ENCODE measurements at places on chromosomes 2 and 18.

- DNase-seq, result no peak
- H3K4me3 ChIP-seq, result no peak overlapping the region
- H3K36me3 ChIP-seq, result no peaks in the 10 kb centered on the region
- H3K27me3 ChIP-seq, result no peaks in the 10 kb centered on the region
- H3K4me1 ChIP-seq, result no peaks in the 10 kb centered on the region
- no peak overlapping the region for H3K27ac ChIP-seq
These were observed 16.0 kb downstream of the LRRTM1 start for GRCh38 chr2:80288576-80288975.

GRCh38 chr2:215833531-215834162, 179.7 kb downstream of the MREG start:
- H3K27me3 ChIP-seq, result no peaks in the 10 kb centered on the region
- DNase-seq, result peak; percentile 34
- no peaks in the 10 kb centered on the region for H3K36me3 ChIP-seq
- no peak overlapping the region for H3K4me3 ChIP-seq

DNA sequence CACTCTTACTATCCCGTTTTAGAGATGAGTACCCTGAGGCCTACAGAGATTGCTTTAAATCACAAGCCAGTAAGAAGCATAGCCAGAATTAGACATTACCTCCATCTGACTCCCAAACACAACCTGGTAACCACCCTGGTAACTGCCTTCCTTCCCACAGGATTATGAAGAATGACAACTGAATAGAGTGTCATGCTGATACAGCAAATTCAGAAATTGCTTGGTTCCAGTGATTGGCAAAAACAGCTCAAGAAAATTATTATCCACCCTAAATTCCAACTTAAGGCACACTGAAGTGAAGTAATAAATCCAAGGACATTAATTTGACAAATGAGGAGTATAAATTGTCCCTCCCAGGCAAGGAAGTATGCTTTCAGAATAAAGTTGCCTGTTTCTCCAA, 195.8 kb upstream of the RBMS1 start:
- H3K36me3 ChIP-seq, result no peaks in the 10 kb centered on the region
- no peaks in the 10 kb centered on the region for H3K4me1 ChIP-seq
- H3K4me3 ChIP-seq, result no peak overlapping the region
- DNase-seq, result no peak
- H3K27me3 ChIP-seq, result no peaks in the 10 kb centered on the region
- H3K27ac ChIP-seq, result no peak overlapping the region

DNA sequence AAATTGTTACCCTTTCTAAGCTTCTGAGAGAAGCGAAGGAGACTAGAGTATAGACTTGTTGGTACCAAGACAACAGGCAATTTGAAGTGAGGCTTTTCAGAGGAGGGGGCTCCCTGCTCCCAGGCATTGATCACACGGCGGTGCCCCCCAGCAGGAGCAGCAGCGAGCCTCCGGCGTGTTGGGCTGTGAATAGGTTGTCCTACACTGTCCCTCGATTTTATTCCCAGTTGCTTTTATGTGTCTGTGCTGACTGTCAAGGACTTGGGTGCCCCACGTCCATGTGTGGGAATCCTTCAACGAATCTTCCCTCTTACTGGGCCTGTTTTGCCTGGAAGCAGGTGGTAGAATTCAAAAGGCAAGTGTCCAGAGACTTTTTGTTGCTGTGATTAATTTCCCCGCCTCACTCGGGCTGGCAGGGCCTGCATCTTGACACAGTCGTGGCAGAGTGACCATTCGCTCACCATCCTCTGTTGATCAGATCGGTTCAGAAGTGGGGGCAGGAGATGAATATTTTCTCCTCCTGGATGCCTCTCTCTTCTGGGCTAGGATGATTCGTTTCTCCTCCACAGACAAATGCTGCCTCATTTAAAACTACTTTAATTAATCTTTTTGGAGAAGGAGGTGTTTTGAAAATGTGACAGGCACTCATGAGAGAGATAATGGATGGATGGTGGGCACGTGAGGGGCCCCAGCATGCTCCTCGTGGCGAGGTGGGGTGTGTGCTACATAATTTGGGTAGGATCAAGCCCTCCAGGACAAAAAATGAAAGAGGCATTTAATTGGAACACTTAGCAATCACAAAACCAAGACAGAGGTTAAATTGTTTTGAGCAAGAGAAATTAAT, 77.6 kb downstream of the SMIM21 start:
- no peak overlapping the region for H3K27ac ChIP-seq
- no peaks in the 10 kb centered on the region for H3K4me1 ChIP-seq
- H3K27me3 ChIP-seq, result no peaks in the 10 kb centered on the region
- no peak overlapping the region for H3K4me3 ChIP-seq
- no peaks in the 10 kb centered on the region for H3K36me3 ChIP-seq

GRCh38 chr2:96799623-96799935, 16.5 kb upstream of the CNNM3 start:
- H3K4me1 ChIP-seq, result no peaks in the 10 kb centered on the region
- no peak overlapping the region for H3K27ac ChIP-seq
- H3K27me3 ChIP-seq, result no peaks in the 10 kb centered on the region
- no peak overlapping the region for H3K4me3 ChIP-seq
- no peak for DNase-seq

- no peak for DNase-seq
- H3K4me1 ChIP-seq, result no peaks in the 10 kb centered on the region
- peak overlapping the region; percentile 83 for H3K27ac ChIP-seq
- H3K27me3 ChIP-seq, result no peaks in the 10 kb centered on the region
These were observed 15.7 kb downstream of the NDUFV2 start for GRCh38 chr18:9117980-9118841.

DNA sequence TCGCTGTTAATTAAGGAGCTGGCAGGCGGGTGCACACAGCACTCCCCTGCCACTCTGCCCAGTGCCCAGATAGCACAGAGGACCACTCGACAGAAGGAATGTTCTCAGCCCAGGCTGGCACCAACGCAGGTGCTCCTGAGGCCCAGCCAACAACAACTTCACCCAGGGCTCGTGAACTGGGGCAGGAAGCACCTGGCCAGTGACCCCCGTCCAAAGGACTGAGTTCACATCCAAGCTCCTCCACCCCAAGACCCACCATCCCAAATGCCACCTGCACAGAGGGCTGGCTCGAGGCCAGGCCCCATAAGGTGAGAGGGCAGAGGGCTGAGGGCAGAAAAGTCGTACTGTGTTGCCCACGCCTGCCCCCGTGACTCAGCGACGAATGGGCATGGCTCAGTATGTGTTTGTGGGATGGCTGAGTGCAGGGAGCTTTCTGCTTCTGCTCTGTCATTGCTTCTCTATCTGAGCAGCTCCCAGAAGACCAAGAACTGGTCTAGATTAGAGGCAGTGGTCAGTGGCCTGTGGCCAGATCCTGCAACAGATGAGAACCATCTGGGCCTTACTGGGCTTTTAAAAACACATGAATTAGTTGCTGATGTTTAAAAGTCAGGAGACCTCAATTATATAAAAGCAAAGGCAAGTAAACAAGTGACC, 68.4 kb downstream of the POLR1A start:
- H3K36me3 ChIP-seq, result peaks cover 5% of the 10 kb centered on the region
- no peaks in the 10 kb centered on the region for H3K27me3 ChIP-seq
- H3K4me1 ChIP-seq, result no peaks in the 10 kb centered on the region
- no peak overlapping the region for H3K4me3 ChIP-seq
- DNase-seq, result no peak
